ENCODE measurements at places on chromosomes 4 and X.
A peak's percentile ranks its signal among the peaks of the same experiment; 100 is the strongest.

DNA sequence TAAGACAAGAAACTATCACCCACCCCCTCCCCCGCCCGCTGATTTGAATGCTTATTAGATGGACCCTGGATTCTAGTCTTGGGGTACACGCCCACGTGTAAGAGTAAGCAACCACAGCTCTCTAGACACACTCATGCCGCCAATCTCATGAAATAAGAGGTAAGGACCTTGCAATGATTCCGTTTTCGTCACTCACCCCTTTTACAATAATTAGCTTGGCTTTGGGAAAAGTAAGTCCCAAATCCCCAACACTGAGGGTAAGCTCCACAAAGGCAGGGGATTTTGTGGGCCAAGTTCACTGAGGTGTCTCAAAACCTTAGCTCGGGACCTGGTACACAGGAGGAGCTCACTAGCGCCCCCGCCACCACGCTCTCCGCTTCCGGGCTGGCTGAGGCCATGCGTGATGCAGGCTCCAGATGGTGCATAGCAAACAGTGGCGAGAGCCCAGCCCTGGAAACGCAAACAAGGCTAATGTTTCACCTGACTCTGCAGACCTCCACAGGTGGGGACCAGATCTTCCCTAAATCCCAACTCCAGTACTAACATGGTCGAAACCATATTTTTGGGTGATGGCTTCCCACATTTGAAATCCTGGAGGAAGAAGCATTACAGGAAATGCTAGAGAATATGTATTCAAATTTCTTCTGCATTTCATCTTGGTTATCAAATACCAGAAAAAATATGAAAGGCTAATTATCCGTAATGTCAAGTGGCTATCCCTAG is 4.1 kb downstream of the PLAC8 start:
- DNase-seq, result peak; percentile 94

DNA sequence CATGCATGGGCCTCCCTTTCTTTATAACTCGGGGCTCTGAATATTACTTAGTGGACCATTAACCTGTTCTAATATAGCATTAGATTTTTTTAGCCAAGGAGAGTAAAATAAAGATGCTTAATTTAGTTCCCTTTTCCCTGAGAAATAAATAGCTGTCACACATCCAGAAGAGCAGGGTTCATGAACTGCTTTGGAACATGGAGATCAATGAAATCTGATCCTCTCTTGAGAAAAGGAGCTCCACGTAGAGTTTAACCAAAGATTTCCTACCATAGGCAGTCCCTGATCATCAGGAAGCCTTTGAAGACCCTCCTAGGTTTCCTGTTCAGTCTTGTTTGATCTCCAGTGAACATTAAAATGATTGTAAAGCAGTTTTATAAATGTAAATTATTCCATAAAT is 8.5 kb upstream of the PCDH19 start:
- no peak for DNase-seq

DNA sequence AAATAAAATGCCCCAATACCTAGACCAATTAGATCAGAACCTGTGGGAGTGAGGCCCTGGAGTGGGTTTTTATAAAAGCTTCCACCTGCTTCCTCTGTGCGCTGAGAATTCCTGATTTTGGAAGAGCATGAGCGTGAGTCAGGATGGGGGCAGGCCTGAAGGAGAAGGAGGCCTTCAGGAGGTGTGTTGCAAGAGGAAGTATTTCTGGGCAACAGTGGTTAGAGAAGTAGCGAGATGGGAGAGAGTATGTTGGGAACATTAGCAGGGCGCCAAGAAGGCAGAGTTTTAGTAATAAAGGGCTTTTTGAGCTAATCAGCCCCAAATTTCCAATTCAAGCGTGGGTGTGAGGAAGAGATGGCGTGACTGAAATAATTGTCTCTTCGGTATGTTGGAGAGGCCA is 349.8 kb downstream of the UNC5C start:
- no peak for DNase-seq

- DNase-seq, result no peak
Observed at GRCh38 chr4:78370631-78371372, 180.8 kb upstream of the ANXA3 start.

DNA sequence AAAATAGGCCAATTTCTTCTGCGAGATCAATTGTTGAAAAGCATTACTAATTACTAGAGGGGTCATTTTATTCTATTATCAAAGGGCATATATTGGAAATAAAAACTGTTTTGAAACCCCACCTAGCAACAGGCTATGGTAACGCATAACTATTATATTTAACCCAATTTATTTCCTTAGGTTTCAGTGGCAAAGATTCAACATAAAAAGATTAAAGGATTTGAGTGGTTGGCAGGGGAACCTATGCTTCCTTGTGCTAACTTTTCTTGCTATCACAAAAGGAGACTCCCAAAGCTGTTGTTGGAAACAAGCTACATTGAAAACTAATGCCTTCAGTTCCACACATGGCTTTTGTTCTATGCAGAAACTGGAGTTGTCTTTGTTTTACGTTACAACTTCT is 166.9 kb upstream of the KLF3 start:
- DNase-seq, result no peak

- DNase-seq, result no peak
Observed at GRCh38 chrX:23802431-23802830, 19.5 kb downstream of the SAT1 start.

DNA sequence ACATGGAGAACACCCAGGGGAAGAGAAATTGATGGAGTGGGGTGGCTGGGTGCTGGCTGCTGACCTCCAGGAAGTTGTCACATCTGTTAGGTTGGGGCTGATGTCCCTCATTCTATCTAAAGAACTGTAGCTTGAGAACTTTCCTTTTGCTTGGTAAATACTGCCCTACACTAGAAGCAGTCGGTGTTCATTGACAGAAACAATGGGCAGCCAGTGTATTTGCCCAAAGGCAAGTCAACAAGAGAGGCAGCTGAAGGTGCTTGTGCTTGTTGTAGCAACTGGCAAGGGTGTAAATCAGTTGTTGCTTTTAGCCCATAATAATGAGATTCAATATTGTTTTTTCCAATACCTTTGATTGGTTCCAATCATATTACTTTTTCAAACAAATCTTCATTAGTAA is 956 bp downstream of the TMEM154 start:
- DNase-seq, result no peak

DNA sequence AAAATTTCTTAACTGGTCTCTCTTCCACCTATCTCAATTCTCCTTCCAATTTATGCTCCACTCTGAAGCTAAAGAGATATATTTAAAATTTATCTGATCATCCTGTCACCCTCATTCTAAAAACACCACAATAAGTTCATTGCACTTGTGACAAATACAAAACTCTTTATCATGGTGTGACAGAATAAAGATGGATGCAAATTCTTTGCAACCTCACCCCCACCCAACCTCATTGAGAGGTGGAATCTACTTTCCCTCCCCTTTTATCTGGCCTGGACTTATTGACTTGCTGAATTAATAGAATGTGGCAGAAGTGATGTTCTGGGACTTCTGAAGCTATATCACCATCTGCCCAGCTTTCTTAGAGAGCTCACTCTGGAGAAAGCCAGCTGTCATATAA is 46.5 kb downstream of the IDS start:
- peak; percentile 57 for DNase-seq

DNA sequence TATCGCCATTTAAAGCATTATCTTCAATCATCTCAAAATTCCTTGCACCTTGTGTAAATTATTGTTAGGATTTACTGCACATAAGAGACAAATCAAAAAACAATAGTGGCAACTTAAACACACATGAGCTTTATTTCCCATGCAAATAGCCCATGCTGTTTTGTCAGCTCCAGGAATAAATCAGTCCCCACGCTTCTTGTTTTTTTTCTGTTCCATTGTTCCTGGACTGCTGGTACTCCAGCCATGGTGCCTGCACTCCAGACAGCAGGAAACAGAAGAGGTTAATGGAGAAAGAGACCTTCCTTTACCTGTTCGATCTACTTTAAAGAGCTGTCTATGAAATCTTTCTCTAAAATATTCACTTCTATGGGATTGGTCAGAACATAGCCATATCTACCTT is 1515.7 kb upstream of the TENM3 start:
- DNase-seq, result no peak

GRCh38 chr4:85028910-85029309 is 62.4 kb upstream of the WDFY3 start:
- DNase-seq, result no peak

DNA sequence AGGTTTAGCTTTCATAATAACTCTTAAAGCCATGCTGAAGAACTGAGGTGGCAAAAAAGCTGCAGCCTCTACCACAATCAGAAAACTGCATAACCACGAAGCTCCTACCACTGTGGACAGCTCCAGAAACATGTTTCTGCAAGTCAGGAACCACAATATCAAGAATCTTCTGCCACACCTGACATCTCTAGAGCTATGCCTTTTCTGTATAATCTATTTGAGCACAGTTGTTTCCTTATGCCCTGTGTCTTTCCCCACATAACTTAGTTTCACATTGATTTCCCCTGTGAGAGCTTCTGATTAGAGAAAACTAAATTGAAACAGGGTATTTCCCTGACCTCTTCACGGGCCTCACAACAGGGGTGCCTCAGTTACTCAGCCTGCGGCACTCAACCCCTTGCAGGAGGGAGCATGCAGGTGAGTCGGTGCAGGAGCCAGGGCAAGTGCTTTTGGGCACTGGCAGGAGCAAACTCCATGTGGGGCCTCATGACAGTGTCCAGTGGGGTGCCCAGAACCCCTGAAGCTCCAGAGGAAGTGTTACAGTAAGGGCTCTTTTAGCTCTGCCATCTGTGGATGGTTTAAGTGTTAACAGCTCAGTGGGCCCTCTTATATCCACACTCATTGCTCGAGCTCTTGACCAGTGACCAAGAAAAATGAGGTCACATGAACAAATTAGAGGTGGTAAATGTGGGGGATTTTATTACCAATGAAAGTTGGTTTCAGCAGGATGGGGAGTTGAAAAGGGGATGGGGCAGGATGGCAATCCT is 132.8 kb upstream of the BMP3 start:
- DNase-seq, result no peak

DNA sequence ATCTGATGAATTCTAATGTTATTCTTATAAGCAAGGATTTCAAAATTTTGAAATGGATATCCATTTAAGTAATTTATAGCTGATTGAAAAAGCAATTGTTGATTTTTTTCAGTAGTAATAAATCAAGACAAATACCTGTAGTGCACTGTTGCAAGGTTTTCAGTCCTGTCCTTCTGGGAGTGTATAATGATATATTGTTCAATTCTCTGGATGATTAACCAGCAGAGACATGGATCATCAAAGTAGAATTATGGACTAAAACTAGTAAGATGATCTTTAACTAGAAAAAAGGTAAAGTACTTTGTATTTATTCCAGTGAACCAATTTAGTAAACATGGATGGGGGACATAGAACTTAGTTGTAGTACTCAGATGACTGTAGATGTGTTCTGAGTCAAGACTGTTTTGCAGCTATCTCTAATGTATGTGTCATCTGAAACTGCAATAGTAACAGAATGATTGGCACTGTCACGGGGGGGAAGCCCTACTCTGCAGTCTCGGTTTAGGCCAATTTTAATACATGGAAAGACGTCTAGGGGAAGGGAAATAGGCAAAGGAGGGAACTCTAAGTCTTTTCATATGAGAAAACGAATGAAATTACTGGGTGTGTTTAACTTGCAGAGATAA is 121.9 kb downstream of the GLRA3 start:
- DNase-seq, result no peak

DNA sequence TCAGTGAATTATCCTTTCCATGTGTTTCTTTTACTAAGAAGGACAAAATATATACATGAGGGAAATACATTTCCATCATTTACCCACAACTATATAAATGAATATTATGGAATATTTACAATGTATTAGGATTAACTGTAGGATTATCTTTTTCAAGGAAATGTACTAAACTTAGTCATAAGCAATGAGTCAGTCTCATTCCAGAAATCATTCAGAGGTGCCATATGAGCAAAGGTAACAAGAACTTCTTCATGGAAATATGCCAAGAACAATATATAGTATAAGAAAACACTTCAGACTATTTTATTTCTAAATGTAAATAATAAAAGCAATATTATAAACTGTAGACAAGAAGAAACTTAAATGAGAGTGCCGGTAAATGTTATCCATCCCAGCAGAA is 67.1 kb downstream of the USP38 start:
- no peak for DNase-seq

- peak; percentile 6 for DNase-seq
Observed at GRCh38 chr4:118326585-118326984, 26.2 kb downstream of the PRSS12 start.

- DNase-seq, result peak; percentile 82
Observed at GRCh38 chr4:52659001-52659721, at the start of gene USP46. USP46 (minus strand) TSS chr4:52659301; CDS start chr4:52659150, 151 bp downstream.

DNA sequence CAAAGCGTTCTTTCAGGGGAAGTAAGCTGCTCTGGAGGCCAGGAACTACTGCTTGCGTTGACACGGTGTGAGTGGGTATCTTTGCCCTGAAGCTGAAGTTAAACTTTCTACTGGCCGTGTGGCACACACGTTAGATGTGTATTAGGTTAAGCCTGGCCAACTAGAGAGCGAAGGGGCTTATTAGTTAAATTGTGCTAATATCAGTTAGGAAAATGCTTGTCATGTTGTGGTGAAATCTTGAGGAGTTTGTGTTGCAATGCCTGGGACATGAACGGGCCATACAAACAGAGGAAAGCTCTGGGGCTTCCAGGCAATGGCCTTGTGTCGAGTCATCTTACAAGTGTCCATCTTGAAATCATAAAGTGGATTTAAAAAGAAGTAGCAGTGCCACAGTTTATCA is 62.6 kb downstream of the NSUN7 start:
- DNase-seq, result peak; percentile 8

DNA sequence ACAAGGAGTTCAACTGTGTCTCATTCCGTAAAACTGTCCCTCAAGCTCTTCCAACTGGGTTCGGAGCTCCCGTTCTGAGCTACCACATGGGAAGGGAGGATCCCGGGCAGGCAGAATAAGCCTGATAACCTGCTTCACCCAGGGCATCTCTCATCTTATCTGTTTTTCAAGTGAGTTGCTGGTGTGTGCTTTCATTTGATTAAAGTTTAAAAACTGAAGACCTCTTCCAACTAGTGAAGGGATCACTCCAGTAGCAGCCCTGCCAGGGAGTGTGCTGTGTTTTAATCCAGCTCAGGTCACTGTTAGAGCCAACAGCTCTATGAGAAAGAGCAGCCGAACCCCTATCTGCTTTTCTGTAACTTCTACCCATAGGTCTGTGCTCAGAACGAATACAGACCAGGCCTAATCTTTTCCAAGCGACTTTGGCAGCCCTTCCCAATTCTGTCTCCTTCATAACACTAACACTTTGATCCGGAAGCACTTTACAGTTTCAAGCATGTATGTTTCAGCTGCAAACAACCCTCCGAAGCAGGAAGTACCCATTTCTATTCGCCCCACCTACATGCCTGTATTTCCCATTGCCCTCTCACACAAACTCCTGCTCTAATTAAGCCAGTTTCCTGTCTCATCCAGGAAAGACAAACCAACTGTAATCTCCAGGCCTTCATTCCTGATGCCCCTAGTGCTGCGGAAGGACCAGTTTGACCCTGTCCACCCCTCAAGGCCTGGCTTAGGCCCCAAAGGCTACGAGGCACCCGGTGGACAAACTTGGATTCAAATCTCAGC is 60.9 kb downstream of the IRF2 start:
- peak; percentile 83 for DNase-seq

- no peak for DNase-seq
Observed at GRCh38 chr4:3317011-3317655, 24.3 kb downstream of the RGS12 start.

GRCh38 chrX:13397878-13398818 is 78.3 kb upstream of the ATXN3L start:
- no peak for DNase-seq

All from hematopoietic multipotent progenitor cell treated with erythropoietin and hydrocortisone succinate and interleukin-3 and kit ligand, for 6 days (in vitro differentiated cells).